ENCODE measurements at places on chromosomes 5 and 9.

- DNase-seq, result no peak
Measured at GRCh38 chr9:80493258-80493657, 921.5 kb downstream of the TLE4 start.

GRCh38 chr5:74251141-74252035 is 389.1 kb downstream of the ENC1 start:
- no peak for DNase-seq

- no peak for DNase-seq
Measured at GRCh38 chr9:35342221-35342958, 147.5 kb upstream of the RUSC2 start.

DNA sequence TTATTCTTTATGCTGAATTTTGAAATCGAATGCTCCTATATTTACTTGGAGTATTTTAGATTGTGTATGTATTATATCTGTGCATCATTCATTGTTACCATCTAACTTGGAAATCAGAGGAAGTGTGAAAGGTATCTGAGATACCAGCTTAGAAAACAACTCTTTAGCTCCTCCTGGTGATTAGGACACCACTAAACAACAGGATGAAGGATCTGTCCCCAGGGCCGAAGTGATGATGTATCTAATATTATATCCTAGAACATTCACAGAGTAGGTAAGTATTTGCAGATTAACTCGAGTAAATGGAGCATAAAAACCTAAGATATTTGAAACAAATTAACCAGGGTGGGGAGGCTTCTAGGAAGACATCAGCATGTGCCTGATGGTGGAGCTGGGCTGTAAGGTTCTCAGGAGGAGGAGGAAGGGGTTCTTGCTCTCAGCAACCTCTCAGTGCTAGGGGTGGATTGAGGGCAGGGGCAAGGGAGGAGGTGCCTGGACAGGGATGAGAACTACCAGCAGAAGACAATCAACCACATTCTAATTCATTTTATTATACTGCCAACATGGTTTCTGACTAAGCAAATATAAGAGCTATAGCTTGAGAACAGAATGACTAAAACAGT is 2.6 kb upstream of the NFIL3 start:
- DNase-seq, result no peak

DNA sequence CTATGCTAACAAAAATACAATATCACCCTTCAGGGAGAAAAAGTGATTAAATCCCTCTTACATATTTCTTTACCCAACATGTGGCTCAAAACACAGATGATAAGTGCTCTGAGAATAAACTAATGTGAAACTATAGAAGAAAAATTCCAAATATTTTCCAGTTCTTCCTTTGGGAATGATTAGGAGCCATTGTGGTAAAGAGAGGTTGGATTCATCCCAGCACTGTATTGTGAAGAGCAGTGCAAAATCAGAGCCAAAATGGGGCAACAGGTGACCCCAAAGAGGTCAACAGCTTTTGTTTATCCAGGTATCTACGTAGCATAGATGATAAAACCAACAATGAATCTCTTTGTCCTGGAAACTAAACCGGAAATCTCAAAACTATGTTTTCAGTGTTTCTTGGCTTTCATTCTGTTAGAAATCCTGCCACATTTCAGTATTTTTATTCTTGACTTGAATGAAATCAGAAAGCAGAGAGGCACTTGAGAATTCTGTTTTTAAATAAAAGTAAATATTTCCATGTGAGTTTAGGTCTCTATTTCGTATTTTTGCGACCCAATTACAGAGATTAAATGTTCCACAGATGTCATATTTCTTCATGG is 120.4 kb upstream of the FST start:
- no peak for DNase-seq

DNA sequence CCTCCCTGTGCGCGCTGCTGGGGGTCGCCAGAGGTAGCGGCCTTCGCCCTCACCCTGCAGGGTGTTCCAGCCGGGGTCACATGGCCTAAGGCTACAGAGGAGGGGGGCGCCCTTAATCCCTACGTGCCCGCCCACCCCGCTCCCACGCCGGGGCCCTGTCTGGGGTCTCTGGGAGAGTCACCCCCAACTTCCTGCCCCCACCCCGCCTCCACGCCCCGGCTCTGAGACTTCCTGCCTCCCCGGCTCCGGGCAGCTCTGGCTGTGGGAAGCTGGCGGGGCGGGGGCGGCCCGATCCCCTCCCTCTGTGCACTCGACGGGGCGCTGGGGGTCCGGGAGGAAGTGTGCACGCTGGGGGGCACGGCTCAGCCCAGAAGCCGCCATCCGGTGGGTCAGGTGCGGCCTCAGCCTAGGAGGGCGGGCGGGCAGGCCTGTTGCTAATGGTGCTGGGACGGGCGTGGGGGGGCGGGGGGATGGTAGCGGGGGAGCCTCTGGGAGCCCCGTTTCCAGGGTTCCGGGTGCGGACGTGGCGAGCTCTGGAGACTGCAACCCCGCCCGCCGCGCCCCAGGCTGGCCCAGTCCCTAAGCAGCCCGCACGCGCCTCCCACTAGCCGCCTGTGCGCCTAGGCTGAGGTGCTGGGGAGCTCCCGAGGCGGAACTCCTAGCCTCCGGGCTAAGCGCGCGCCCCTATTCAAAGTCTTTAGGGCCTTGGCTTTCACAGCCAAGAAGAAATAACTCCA is 61.6 kb downstream of the CXXC5 start:
- DNase-seq, result no peak

DNA sequence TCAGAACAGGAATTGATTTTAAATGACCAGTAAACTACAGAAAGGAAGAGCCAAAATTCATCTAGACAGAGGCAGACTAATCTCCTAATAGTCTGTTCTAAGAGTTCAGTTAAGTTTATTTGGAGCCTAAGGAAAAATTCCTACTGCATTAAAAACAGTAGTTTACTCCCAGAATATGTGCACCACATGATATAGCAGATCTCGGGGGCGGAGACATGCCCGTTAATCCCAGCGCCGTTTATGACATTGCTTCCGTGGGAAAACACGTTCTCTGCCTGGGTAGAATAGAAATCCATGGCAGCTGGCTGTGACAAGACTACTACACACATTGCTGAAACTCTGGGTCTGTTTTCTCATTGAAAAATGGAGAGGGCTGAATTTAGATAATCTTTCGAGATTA is 11.4 kb downstream of the HABP4 start:
- DNase-seq, result no peak

DNA sequence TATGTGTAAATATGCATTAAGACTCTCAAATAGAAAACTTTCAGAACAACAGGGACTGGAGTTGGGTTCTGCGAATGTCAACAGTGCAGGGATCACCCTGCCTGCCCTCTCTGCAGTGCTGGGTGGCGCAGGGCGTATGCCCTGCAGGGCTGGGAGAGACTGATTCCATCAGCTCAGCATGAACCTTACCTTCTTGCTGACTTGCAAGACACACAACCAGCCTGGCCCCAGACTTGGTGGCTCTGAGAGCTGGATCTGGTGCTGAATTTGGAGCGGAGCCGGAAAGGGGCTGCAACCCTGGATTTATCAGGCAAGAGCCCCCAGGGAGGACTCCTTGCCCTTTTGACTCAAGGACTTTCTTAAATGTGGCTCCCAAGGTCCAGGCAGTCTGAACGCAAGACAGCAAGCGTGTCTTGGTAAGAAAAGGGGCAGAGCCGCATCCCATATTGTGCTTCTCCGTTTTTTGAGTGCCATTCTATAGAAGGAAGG is 376.0 kb upstream of the IRX2 start:
- no peak for DNase-seq

GRCh38 chr9:128901822-128902221 is 19.0 kb upstream of the PHYHD1 start:
- no peak for DNase-seq

DNA sequence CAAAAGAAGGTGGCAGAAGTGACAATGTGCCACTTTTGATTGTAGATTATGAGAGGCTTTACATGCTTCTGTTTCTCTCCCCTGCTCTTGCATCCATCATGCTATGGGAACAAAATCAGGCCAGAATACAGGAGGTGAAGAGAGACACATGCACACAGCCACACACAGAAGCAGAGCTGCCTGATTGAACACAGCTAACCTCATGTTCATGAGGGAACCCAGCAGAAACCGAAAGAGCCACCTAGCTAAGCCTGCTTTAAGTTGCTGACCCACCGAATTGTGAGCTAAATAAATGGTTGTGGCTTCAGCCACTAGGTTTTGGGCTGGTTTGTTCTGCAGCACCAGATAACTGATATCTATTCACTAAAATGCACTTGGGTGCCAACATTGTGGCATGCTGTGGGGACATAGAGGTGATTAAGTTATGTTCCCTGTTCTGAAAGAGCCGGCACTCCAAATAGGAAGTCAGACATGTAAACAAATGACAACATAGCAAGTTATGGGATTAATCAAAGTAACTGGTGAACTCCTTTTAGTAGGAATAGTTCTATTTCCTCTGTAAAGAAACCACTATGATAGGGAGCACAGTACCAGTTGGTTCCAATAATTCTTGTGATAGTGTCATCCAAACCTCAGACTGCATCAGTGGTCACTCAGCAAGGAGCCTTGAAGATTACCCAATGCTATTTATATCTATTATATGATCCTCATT is 93.6 kb upstream of the TNC start:
- DNase-seq, result no peak

DNA sequence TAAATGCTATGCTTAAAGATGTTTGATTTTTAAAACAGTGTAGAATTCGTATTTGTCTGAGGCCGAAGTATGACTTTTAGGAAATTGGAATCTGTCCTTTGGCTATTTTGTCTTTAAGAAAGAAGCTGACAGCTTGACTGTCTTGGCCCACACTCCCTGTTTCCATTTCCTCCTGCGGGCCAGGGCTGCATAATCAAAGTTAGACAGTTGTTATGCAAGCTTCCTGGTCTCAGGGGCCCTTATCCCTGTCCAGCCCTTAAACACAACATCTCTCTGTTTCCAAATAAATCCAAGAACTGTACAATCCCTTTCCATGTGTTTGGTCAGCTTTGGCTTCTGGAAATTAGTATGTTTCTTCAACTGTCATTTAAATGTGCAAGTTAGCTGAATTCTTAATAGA is 54.6 kb upstream of the ECM2 start:
- no peak for DNase-seq

- no peak for DNase-seq
Measured at GRCh38 chr5:58944221-58944620, 361.3 kb downstream of the RAB3C start.

DNA sequence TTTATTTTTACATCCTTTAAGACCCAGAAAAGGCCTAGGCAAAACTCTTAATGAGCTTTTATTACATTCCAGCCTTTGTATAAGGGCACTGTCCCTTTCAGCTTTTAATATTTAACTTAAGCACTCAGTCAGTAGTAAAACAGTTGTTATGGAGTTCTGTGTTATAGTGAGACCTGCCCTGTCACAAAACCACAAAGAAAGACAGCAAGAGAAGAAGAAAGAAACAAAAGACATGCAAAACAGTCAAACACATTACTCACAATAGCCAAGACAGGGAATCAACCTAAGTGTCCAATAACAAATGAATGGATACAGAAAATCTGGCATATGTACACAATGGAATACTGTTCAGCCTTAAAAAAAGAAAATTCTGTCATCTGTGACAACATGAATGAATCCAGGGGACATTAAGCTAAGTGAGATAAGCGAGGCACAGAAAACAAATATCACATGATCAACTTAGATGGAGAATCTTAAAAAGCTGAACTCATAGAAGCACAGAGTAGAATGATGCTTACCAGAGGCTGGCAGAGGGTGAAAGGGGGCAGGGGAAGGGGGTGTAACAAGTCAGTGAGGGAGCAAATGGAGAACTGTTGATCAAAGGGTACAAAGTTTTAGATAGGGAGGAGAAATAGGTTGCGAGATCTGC is 63.8 kb upstream of the CCNG1 start:
- no peak for DNase-seq

GRCh38 chr9:86368871-86369521 is 14.8 kb upstream of the TUT7 start:
- DNase-seq, result no peak

DNA sequence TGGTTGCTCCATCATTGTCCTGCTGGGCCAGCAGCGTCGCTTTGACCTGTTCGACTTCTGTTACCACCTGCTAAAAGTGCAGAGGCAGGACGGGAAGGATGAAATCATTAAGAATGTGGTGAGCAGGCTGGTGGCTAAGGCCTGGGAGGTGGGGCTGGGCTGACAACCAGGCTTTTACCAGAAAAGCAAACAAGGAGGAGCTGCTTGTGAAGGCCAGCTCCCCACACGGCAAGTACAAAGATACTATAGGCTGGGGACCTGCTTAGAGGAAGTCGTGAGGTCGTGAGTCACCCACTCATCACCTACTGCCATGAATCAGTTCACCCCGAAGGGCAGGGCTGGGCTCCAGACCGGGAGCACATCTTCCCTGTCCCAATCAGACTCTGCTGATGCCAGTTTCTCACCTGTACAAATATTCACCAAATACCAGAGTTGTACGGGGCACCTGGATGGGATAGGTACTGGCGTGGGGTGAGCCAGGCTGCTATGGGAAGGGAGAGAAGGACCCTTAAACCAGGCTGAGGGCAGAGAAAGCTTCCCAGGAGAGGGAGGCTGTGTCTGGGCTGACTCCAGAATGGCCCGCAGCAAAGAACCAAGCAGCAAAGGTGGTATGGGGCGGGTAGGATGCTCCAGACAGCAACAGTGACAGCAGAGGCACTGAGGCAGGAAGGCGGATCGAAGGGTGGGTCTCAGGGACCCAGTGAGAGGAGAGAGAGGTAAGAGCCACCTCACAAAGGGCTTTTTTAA is 69.3 kb upstream of the NIPAL4 start:
- DNase-seq, result no peak

- DNase-seq, result no peak
Measured at GRCh38 chr5:111556501-111556900, 44.2 kb upstream of the STARD4 start.

DNA sequence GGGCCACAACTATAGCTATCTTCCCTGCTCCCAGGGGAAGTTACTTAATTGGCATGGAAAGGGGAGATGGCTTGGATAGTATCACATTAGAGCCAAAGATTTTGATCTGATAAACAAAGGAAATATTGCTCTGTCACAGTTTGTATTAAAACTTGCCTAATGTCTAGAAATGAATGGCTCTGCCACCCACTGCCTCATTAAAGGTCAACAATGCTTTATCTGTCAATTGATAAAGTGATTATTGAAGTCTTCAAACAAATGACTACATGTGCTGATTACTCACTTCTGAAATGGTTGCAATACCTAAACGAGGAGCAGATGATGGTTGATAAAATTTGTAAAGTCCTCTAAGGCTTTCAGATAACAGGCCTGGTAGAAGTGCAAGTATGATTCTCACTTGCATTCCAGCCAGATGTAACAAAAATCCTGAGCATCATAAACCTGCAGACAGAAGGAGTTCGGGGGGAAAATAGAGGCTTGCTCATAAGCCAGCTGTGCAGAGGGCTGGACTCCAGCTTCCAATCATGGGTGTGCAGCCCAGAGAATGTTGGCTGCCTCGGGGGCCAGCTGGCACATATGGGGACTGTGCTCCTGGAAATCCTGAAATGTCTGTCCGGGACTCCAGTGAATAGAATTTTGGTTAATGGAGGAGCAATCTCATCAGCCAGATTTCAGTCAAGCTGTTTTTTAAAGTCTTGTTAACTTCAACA is 200.5 kb upstream of the SLC27A6 start:
- DNase-seq, result no peak

DNA sequence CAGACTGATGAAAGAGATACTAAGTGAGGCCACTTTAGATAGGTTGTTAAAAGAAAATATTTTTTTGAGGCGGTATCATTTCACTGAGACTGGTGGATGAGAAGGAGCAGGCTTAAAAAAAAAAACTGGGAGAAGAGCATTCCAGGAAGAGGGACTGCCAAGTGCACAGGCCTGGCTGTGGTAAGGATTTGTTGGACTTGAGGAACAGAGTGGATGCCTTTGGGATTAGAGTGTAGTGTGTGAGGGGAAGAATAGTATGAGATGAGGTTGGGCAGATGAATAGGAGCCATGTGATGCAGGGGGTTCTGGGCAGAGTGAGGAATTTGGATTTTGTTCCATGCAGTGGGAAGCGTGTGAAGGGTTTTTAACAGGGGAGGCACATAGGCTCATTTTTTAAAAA is 57.9 kb downstream of the PBX3 start:
- DNase-seq, result no peak

- DNase-seq, result no peak
Measured at GRCh38 chr9:94901019-94901363, 174.5 kb downstream of the AOPEP start.
